ENCODE measurements at places on chromosomes 4 and X. TPM values are rescaled to one million over a fixed set of nuclear protein-coding genes. Genes with fewer than 3 reads are reported as not detected.

CXCL6 gene
- not detected for total RNA-seq

DMD gene
- 0.14 TPM for total RNA-seq

SOWAHB gene
- not detected for total RNA-seq

AFAP1 gene
- total RNA-seq, result 26.7 TPM

UGT2B15 gene
- not detected for total RNA-seq

SPRY1 gene
- 16.9 TPM for total RNA-seq

DGKK gene
- total RNA-seq, result not detected

MSX1 gene
- not detected for total RNA-seq

CSN1S1 gene
- total RNA-seq, result not detected

HERC6 gene
- total RNA-seq, result 10.2 TPM

ANKRD17 gene
- total RNA-seq, result 44.2 TPM

DCAF12L2 gene
- not detected for total RNA-seq

FHDC1 gene
- 0.12 TPM for total RNA-seq

SOX3 gene
- total RNA-seq, result not detected

ZNF827 gene
- total RNA-seq, result 15.6 TPM

DKK2 gene
- not detected for total RNA-seq

GAGE2A gene
- not detected for total RNA-seq

MAML3 gene
- total RNA-seq, result 0.76 TPM

REPS2 gene
- total RNA-seq, result not detected

Measured in activated naive CD4-positive, alpha-beta T cell treated with anti-CD3 and anti-CD28 coated beads for 36 hours (primary cell).